ENCODE measurements at places on chromosomes 12 and 14. TPM values are rescaled to one million over a fixed set of nuclear protein-coding genes. Genes with fewer than 3 reads are reported as not detected.

Gene LALBA
- total RNA-seq, result not detected

Gene RPGRIP1
- total RNA-seq, result 0.28 TPM

Gene SIX6
- not detected for total RNA-seq

Gene TMEM229B
- 0.20 TPM for total RNA-seq

Gene B4GALNT3
- 0.75 TPM for total RNA-seq

Gene TBX5
- not detected for total RNA-seq

Gene NELL2
- total RNA-seq, result not detected

Gene ETNK1
- 29.9 TPM for total RNA-seq

Gene PIANP
- 0.97 TPM for total RNA-seq

Gene COA8
- 49.8 TPM for total RNA-seq

Gene TMEM233
- not detected for total RNA-seq

Gene SMCO2
- 0.36 TPM for total RNA-seq

Gene SLC6A13
- total RNA-seq, result 0.26 TPM

Gene SERPINA6
- 0.80 TPM for total RNA-seq

Gene ABCC9
- total RNA-seq, result not detected

Gene NGB
- total RNA-seq, result not detected

Gene AQP2
- total RNA-seq, result not detected

Gene STXBP6
- 2.0 TPM for total RNA-seq

Gene PSMB5
- total RNA-seq, result 301 TPM

Gene CPSF2
- total RNA-seq, result 39.7 TPM

Gene AKAP5
- total RNA-seq, result 0.68 TPM

Gene GPR162
- total RNA-seq, result 0.42 TPM

Gene HHIPL1
- 0.24 TPM for total RNA-seq

Gene ING4
- total RNA-seq, result 14.4 TPM

Gene FAM161B
- 1.3 TPM for total RNA-seq

Gene PLCZ1
- total RNA-seq, result not detected

Gene COX6A1
- 765 TPM for total RNA-seq

Gene SDR9C7
- not detected for total RNA-seq

Gene POTEG
- not detected for total RNA-seq
